Hepatocyte (in vitro differentiated cells): ENCODE measurements at places on chromosomes 3 and 15. TPM values are rescaled to one million over a fixed set of nuclear protein-coding genes. Genes with fewer than 3 reads are reported as not detected.

The TF gene
- 401 and 642 TPM in 2 replicates for polyA plus RNA-seq

The CRYGS gene
- 0.89 and 2.2 TPM in 2 replicates for polyA plus RNA-seq

The TMEM212 gene
- polyA plus RNA-seq: not detected in 2 replicates

The UCN2 gene
- 1.1 and 1.5 TPM in 2 replicates for polyA plus RNA-seq

The GALNT15 gene
- 1.1 and 3.3 TPM in 2 replicates for polyA plus RNA-seq

The SNAP23 gene
- 82.7 and 85.7 TPM in 2 replicates for polyA plus RNA-seq

The ISG20 gene
- polyA plus RNA-seq: 11.9 and 15.8 TPM in 2 replicates

The HIGD2B gene
- 0.23 TPM in 1 of 2 replicates, not detected in the other for polyA plus RNA-seq

The RARB gene
- polyA plus RNA-seq: 20.2 and 22.2 TPM in 2 replicates

The CISH gene
- polyA plus RNA-seq: 9.0 and 15.3 TPM in 2 replicates

The IGF1R gene
- 10.8 and 14.4 TPM in 2 replicates for polyA plus RNA-seq

The OXSR1 gene
- 11.7 and 15.7 TPM in 2 replicates for polyA plus RNA-seq

The LCMT2 gene
- 6.1 and 6.3 TPM in 2 replicates for polyA plus RNA-seq

The CLEC3B gene
- polyA plus RNA-seq: 1.7 and 2.6 TPM in 2 replicates

The GOLGA6B gene
- polyA plus RNA-seq: not detected in 2 replicates

The PLA2G4F gene
- 2.2 and 3.8 TPM in 2 replicates for polyA plus RNA-seq

The CERS3 gene
- 0.47 TPM in 1 of 2 replicates, not detected in the other for polyA plus RNA-seq

The RRP9 gene
- 23.1 and 32.8 TPM in 2 replicates for polyA plus RNA-seq

The GRIP2 gene
- polyA plus RNA-seq: 2.4 and 3.6 TPM in 2 replicates

The RMDN3 gene
- 39.0 and 46.8 TPM in 2 replicates for polyA plus RNA-seq

The CPN2 gene
- polyA plus RNA-seq: 2.2 and 4.6 TPM in 2 replicates

The TMCO5A gene
- not detected in 2 replicates for polyA plus RNA-seq

The DYNLT2B gene
- polyA plus RNA-seq: 19.6 and 23.5 TPM in 2 replicates

The CYP1A1 gene
- 19.1 and 22.6 TPM in 2 replicates for polyA plus RNA-seq

The FBXW12 gene
- 0.18 TPM in 1 of 2 replicates, not detected in the other for polyA plus RNA-seq

The CCR9 gene
- 0.33 TPM in 1 of 2 replicates, not detected in the other for polyA plus RNA-seq
